Pancreas (tissue), 10 donors: ENCODE measurements at places on chromosomes 3 and 15. TPM values are rescaled to one million over a fixed set of nuclear protein-coding genes. Genes with fewer than 3 reads are reported as not detected.

- no peak for DNase-seq
Observed at GRCh38 chr3:194375473-194376240, 6.1 kb upstream of the LRRC15 start.

DNA sequence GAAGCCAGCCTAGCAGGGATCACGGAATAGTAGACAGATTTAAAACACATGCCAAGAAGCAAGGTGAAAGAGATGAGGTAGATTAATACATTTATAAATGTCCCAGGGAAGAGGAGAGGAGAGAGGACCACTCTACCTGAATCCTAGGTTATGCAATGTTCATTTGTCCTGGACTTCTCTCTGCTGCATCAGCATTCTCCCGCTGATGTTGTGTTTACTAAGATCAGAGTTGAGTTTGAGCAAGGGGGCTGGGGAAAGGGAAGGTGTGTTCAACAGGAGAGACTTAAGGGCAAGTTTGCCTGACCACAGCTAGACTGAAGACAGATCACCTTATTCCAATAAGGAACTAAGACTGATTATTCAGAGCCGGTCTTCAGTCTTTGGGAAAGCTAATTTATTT is 1.1 kb upstream of the KPNA1 start:
- no peak for DNase-seq

GRCh38 chr15:45163508-45163856 is 24.3 kb downstream of the SHF start:
- no peak for DNase-seq

GRCh38 chr3:47337656-47338055 is 43.2 kb upstream of the PTPN23 start:
- no peak for DNase-seq

DNA sequence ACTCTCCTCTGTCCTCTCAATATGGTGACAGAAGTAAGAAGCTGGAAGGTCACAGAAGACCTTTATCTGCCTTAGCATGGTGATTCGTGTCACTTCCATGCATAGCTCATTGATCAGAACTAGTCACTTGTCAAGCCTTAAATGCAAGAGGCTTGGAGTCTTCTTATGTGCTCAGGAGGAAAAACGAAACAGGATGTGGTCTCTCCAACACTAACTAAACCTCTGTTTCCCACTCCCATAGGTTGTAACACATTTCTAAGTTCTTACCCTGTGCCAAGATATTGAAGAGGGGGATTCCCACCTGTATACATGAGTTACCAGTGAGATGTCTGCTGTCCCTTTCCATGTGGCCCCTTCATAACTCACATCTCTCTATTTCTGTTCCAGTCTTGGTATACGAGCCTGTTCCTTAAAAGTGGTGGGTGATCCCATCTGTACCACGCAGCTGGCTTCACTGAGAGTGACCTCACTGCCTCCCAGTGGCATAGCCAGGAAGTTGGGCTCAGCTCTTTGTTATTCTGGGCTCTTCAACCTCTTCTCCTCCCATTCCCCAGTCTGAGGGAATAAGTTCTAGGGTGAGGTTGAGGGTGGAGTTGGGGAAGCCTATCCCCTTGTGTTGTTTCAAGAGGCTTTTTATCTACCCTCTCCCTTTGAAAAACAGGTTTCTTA is 203.2 kb upstream of the PPP2R3A start:
- no peak for DNase-seq

DNA sequence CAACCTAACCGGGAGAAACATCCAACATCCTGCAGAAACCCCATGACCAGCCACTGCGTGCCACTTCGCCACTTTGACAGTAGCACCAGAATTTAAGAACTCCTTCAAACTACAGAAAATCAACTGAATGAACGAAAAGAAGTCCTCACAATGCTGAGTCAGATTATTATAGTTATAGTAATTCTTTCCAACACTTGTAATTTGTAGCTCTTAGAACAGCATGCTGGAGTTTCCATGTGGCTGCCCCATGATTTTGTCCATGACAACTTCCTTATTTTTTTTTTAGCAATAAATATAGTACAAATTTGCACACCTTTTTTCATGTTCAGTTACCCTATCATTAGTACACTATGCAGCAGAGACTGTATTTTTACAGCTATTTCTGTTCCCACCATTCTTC is 26.1 kb upstream of the SSR3 start:
- no peak for DNase-seq

DNA sequence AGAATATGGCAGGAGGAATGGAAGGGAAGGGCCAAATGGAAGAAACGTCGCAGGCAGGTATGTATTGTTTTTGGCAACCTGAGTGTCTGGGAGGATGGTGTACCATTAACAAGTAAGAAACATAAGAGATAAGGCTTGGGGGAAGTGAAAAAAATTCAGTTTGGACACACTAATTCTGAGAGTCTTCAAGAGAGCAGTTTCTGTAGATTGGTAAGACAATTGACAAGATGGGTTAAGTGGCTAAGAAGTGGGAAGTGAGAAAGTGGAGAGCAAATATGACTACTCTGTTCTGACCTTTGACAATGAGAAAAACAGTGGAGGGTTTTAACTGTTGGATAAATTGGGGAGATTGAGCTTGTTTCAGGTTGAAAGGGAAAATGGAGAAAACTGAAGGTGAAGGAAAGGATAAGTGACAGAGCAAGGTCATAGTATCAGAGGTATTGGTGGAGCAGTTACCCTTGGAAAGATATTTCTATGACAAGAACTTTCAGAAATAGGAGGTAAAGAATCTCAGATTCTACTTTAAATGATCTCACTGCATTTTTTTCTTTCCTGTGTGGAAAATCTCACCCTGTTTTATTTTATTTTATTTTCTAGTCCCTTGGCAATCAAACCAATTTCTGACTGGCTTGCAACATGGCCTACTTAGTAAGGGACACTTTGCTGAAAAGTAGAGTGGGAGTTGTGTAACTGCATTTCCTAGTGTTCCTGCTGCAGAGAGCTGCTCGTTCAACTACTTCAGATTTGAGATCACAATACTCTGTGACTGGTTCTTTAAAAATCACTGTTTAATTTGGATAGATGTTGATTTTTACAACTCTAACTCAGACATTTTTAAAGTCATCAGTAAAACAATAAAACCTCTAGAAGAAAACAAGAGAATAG is 23.1 kb upstream of the GABPB1 start:
- DNase-seq: no peak

GRCh38 chr3:125428216-125428830 is 53.2 kb upstream of the ZNF148 start:
- no peak for DNase-seq

DNA sequence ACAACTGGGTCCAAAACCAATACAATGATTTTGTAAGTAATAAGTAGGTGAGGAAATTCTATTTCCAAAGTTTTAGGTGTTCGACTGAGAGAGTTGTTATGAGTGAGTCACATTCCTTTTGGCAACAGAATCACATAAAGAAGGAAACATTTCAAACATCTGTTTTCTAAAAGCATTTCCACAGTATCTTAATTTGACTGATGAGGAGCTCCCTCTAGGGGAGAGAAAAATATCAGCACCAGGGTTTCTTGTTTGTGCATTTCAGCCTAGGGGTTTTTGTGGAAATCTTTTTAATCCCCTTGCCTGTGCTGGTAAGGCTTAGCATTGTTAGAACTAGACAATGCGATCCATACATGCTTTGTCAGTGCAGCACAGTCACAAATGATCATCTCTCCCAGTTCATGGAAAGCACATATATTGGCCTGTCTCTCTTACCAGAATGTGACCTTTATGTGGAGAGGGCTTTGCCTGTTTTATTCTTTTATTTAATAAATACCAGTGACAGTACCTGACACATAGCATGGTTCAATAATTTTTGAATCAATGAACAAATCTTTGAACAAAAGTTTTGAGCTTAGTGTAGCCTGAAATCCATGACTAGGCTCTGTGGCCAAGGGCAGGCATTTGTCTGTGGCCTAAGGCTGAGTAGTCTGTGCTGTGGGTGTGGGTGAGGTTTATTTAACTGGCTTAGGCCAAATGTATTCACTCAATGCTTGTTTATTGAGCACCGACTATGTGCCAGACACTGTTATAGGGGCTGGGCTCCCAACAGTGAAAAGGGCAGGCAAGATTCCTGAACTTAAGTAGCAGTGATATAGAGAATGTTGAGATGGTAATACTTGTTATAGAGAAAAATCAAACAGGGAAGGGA is 21.1 kb upstream of the IQCF6 start:
- no peak for DNase-seq

GRCh38 chr15:37771465-37771864 is 163.0 kb upstream of the TMCO5A start:
- DNase-seq: no peak

DNA sequence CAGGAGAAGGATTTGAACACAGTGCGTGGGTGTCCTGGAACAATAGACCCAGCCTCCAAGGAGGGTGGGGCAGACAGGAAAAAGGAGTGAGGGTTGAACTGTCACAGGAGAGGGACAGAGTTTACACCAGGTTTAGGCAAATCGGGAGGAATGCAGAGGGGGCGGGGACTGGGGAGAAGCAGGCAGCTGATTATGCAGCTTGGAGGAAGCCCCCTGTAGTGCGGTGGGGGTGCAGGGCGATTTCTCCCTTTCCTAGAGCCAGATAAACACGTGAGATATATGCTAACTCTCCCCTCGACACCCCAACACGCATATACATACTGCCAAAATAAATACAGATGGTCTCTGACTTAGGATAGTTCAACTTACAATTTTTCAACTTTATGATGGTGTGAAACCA is 108.6 kb upstream of the PRR20G start:
- DNase-seq: no peak

GRCh38 chr15:74382004-74382816 is 14.8 kb upstream of the CYP11A1 start:
- DNase-seq: peak; percentile 96

- DNase-seq: no peak
Observed at GRCh38 chr15:96629511-96629910, 299.0 kb downstream of the NR2F2 start.

DNA sequence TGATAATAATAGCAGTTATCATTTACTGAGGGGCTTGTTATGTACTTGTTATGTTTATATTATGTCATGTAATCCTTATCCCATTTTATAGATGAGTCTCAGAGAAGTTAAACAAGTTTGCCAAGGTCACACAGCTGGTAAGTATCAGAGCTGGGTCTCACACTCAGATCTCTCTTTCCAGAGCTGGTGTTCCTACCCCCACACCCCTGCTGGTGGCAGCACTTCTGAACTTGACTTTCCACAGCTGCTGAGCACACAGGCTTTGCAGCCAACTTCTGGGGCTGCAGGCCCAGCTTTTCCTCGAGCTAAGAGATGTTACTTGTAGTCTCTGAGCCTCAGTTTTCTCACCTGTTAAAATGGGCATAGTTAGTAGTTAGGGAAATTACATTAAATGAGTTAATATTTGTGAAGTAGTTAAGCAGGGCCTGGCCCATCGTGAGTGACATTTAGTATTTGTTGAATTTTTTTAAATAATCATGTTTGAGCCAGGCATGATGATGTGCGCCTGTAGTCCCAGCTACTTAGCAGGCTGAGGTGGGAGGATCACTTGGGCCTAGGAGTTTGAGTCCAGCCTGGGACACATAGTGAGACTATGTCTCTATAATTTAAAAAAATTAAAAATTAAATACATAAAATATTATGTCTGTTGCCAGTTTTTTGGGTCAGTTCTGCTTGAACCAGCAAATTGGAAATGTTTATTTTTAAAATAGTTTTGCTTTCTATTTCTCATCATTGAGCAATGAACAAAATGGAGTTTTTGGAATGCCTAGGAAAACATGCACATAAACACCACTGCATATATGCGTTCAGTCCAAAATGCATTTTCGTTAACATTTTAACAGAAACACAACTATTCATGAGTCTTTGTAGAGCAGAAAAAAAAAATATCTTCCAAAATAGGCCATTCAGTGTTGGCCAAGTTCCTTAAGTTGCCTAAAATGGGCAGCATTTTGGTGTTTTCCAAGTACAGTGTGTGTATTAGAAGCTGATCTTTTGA is 87.3 kb downstream of the SMAD6 start:
- no peak for DNase-seq

- DNase-seq: no peak
Observed at GRCh38 chr3:27589795-27590194, 105.6 kb upstream of the SLC4A7 start.

DNA sequence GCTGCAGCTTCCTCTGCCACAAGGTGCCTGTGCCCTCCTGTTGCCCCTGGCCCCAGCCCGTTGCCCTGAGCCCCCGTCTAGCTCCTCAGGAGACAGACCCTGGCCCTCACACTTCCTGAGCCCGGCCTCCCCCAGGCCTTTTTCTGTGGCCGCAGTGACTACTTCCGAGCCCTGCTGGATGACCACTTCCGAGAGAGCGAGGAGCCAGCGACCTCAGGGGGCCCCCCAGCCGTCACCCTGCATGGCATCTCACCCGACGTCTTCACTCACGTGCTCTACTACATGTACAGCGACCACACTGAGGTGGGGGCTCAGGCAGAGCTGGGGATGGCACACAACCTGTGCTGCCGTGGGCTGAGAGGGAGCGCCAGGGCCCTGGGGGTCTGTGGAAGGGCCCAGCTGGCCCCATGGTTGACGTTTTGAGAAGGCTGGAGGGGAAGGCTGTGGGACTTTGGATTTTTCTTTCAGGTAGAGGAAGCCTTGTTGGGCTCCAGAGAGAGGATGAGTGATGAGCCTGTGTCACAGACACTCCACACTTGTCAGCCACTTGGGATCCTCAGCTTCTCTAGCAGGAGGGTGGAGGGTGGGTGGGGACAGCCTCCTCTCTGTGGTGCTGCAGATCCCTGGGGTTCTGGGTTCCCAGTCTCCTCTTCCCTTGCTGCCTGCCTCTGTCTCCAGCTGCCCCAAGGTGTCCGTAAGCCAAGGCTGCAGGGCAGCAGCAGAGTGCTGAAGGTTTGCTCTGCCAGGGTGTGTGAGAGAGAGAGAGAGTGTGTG is 5.0 kb downstream of the ABTB1 start:
- DNase-seq: peak; percentile 5

DNA sequence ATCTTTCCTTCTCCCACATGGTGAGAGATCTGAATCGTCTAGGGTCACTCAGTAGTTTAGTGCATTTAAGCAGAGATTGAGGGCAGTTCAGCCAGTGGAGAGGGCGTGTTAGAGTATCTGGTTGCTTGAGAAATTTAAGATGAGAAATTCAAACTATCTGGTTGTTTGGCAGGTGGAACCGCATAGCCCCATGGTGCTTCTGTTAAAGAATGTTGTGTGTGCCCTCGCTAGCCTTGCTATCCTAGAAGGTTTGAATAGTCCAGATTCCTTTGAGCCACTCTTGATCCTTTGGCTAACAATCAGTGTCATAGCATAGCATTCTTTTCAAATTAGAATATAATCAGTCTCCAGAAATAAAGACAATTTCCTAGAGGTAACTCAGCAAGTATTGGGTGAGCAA is 32.1 kb downstream of the ABHD17C start:
- DNase-seq: no peak

GRCh38 chr3:169002689-169003088 is 660.8 kb downstream of the MECOM start:
- no peak for DNase-seq

GRCh38 chr3:177595530-177596188 is 398.4 kb upstream of the TBL1XR1 start:
- DNase-seq: no peak

- DNase-seq: no peak
Observed at GRCh38 chr3:116940719-116941118, 231.1 kb downstream of the TUSC7 start.

- no peak for DNase-seq
Observed at GRCh38 chr3:121979734-121980449, 42.2 kb downstream of the ILDR1 start.

- DNase-seq: no peak
Observed at GRCh38 chr15:92393071-92393979, at the start of gene ST8SIA2. Gene ST8SIA2 (plus strand): TSS chr15:92393881. CDS start chr15:92394065, 184 bp downstream.

Gene CGNL1
- 30.6 TPM for total RNA-seq

Gene SNAPC5
- 14.3 TPM for total RNA-seq

Gene PRSS50
- total RNA-seq: 0.38 TPM

Gene TNK2
- 21.1 TPM for total RNA-seq

Gene AGTR1
- total RNA-seq: 0.63 TPM

Gene CCK
- not detected for total RNA-seq

Gene ISLR
- 2.4 TPM for total RNA-seq

Gene PAK6
- total RNA-seq: 4.7 TPM

Gene MOBP
- not detected for total RNA-seq

Gene SAMMSON
- 0.14 TPM for total RNA-seq

Gene SENP8
- total RNA-seq: 2.2 TPM
